Colonic mucosa (tissue), 4 donors: ENCODE measurements at places on chromosomes 1 and 21. TPM values are rescaled to one million over a fixed set of nuclear protein-coding genes. Genes with fewer than 3 reads are reported as not detected.

GLMN gene
- 6.3 TPM for total RNA-seq

S100A7A gene
- total RNA-seq: not detected

LCE6A gene
- total RNA-seq: not detected

CYP4X1 gene
- 1.7 TPM for total RNA-seq

- DNase-seq: no peak
These were observed 5.2 kb downstream of the PRDX1 start for GRCh38 chr1:45516465-45516864.

DNA sequence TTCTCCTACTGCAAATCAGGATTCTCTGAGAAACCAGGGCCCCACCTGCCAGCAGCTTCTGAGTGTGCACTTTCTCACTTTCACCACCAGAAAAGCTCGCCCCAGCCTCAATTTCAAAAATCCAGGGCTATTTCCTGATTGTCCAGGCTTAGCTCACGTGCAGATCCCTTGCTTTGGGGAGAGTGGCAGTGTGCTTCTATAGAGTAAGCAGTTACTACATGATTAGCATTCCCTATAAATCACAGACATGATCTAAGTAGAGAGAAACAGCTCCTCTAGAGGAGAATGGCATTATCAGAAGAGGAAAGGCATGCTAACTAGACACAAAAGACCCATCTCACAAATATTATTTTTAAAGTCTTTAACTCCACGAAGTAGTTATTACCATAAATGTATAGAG lies 456.0 kb upstream of the PKN2 start:
- DNase-seq: no peak

DNA sequence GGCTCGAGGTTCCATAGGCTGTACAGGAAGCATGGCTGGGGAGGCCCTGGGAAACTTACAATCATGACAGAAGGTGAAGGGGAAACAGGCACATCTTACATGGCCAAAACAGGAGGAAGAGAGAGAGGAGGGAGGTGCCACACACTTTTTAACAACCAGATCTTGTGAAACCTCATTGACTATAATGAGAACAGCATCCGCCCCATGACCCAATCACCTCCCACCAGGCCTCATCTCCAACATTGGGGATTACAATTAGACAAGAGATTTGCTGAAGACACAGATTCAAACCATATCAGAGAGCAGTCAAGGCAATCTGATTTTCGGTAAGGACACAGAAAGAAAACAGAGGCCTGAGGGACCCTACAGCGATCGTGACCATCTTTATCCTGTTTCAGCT lies 41.7 kb downstream of the TNFRSF9 start:
- DNase-seq: no peak

DNA sequence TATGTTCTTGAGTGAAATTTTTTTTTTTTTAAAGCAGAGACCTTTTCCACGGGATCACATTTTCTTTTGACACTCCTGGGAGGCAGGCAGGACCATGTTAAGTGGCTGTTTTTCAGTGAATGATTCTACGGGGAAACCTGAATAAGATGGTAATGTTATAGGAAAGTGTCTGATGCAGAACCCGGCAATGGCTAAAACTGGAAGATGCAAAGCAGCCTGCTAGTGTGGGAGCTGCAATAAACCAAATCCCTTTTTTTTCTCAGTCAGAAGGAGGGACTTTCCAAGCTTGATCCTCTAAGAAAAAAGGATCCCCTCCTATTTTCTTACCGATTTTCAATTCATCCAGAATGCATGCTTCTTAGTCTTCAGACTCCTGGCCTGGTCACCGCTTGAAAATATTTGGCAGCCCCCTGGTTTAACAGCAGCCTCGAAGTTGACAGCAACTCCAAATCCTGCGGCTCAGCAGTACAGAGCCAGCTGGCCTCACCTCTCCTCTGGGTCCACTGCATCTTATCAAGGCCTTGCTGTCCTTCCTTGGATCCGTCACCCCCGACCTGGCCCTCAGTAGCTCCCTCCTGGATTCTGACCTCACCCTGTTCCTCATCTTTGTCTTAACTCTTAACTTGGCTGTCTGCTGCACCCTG lies 5.6 kb downstream of the MX2 start:
- DNase-seq: no peak

- no peak for DNase-seq
These were observed 1.9 kb downstream of the MTFR1L start for GRCh38 chr1:25821630-25822091.

DNA sequence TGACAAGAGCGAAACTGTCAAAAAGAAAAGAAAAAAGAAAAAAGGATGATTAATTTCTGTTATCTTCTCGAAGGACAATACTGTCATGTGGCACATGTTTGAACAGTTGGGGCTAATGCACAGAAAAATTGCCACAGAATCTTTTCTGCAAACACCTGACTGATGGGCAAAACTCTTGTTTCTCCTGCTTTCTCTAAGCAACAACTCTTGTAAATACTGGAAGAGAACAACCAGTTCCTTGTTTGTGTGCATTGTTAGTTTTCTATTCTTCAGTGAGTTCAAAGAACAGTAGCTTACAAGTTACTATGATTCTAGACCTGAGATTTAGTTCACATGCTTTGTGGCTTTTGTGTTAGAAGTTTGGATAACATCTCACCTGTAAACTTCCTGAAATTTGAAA lies 60.7 kb downstream of the CDC14A start:
- DNase-seq: no peak

GRCh38 chr1:19204446-19205266 lies 5.4 kb downstream of the UBR4 start:
- DNase-seq: no peak

DNA sequence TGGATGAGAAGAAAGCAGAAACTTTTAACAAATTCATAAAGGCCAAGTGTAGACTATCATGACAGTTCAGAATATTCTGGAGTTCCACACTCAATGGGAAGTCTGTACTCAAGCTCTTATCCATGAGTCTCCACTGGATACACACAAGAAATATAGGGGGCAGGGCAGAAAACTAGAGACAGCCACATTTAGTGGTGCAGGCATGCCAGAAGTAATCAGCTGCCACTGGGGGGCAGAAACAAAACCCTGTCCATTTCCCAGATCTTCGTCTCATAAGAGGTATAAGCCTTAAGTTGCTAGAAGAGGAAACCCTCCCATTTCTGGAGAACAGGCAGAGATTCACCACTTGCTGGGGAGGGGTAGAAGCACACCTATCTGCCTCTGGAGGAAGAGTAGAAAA lies 166.8 kb upstream of the GALNT2 start:
- DNase-seq: no peak

DNA sequence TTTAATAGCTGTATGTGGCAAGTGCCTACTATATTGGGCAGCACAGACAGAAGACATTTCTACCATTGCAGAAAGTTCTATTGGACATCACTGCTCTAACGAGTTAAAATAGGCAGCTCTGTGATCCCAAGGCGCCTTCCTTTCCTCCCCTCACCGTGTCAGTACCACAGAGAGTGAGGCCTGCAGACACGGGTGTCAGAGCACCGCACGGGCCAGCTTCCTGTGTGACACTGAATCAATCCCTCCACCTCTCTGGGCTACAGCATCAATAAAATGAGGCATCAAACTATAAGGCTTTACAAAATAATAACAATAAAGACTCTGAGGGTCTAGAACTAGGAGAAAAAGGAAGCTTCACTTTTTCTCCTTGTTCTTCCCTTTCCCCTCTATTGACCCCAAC lies 246.7 kb downstream of the FOXD2 start:
- peak; percentile 17 for DNase-seq
